Left forelimb (tissue), 1 donor: ENCODE measurements at places on chromosomes 2 and 18.

DNA sequence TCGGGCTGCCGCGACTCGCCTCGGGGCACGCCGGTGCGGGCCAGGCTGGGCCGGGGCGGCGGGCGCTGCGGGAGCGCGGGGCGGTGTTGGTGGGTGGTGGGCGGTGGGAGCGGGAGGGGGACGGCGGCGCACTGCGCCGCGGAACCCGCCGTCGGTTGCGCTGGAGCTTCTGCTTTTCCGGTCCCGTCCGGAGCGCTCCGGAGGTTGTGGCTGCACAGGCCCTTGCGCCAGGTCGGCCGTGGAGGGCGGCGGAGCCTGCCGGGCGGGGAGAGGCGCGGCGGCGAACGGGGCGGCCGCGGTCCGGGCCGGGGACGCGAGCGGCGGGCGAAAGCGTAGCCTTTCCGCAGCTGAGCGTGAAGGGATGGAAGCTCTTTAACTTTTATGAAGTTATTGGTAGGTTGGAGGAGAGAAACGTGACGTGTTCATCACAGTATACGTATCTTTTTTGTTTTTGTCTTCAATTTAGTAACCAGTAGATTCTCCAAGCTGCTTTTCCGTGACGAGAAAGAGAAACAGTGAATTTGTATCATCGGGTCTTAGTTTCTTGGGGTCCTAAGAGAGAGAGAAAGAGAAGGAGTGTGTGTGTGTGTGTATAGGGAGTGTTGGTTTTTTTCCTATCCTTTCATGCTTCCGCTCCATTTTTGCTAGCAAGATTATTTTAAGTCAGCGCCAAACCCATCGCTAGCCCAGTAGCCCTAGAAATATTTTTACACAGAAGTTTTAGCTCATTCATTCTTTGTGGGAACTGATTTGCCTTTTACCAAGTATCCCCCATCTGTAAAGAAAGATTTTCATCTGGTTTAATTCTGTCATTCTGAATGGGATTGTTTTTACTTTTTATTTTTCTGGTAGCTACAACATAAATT lies 535 bp downstream of the ATG4B start:
- no peak for DNase-seq

DNA sequence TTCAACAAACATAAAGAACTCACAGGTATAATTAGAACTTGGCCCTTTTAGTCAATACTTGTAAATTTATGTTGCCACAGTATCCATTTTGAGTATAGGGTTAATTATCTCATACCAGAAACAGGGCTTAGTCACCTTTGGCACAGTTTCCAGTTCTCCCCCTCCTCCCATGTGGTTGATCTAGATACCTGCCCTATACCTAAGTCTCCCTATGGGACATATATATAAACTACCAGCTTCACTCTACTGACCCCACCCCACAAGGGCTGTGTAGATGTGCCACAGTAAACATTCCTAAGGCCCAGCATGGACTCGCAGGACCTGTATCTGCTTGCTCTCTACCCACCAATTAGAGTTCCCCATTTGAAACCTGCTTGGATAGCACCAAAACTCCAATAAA lies 371.7 kb upstream of the RND3 start:
- no peak for DNase-seq

DNA sequence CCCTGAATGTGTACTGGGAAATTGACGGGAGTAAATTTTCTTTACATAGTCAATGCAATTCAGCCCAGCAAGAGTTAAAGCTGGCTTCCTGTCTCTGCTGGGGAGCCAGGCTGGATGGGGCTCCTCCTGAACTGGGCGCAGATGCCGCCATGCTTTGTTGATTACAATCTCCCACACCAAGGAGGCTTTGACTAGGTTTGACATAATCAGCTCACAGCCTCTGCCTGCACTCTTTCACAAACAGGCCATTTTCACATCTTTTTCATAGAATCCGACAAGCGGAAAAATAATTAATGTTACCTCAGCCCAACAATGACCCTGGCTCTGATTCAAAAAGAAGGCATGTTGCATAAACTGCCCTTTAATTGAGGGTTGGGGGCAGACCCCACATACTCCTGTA lies 54.3 kb downstream of the FOXI3 start:
- no peak for DNase-seq

DNA sequence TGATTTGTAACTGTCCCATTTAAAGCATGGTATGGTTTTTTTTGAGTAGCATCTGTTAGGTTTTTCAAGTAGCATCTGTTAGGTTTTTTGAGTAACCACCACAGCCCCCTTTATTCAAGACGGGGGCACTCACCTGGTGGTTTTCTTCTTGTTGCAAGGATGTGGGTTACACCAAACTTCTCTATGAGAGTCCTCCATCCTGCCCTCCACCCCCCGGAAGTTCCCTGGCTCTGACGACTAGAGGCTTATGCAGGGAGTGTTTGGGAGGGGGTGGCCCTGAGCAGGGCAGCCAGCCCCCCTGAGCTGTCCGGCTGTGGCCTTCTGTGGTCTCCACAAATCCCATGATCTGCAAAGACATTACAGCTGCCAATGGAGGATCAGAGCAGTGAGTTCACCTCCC lies 39.3 kb downstream of the MTCL1 start:
- no peak for DNase-seq

DNA sequence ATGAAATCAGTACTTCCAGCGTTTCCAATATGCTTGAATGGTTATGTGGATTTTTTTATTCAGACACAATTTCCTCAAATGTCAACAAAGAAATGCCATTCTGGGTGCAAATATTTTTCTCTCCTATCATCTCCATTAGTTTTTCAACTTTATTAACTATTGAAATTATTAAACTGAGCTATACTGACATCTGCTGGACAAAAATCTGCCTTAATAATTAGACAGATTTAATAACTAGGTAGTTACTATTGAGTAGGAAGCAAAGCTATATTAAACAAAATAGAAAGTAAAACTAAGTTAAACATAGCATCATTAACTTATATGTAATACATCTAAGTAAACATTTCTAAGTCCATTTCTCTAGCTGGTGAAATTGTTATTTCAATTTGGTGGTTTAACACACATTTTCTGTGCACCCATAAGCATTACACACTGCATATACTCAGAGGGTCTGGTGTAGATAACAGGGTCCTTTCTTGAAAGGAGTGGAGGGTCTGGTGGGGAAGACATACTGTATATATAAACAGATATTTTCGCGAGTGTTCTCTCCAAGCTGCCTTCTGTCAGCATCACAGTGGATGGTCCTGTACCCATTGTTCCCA lies 77.0 kb downstream of the LANCL1 start:
- no peak for DNase-seq

GRCh38 chr2:122145856-122146255 lies 390.4 kb downstream of the TSN start:
- DNase-seq, result no peak

DNA sequence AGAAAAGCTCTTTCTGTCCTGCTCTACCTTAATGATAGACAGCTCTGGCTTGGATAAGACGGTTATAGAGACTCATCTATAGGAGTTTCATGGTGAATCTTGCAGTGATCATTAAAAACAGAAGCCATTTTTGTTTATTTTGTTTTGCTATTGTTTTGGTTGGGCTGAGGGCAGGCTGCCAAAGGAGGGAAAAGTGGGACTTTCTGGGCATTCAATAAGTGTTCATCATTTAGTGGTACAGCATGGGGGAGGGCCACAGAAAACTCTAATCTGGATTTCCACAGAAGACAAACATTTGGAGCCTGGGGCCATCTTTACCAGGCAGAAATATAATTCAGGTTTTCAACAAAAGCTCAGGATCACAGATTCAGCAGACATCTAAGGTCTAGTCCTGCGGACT lies 62.4 kb upstream of the EFEMP1 start:
- DNase-seq, result no peak

GRCh38 chr2:204127238-204127637 lies 190.7 kb downstream of the ICOS start:
- DNase-seq, result no peak

DNA sequence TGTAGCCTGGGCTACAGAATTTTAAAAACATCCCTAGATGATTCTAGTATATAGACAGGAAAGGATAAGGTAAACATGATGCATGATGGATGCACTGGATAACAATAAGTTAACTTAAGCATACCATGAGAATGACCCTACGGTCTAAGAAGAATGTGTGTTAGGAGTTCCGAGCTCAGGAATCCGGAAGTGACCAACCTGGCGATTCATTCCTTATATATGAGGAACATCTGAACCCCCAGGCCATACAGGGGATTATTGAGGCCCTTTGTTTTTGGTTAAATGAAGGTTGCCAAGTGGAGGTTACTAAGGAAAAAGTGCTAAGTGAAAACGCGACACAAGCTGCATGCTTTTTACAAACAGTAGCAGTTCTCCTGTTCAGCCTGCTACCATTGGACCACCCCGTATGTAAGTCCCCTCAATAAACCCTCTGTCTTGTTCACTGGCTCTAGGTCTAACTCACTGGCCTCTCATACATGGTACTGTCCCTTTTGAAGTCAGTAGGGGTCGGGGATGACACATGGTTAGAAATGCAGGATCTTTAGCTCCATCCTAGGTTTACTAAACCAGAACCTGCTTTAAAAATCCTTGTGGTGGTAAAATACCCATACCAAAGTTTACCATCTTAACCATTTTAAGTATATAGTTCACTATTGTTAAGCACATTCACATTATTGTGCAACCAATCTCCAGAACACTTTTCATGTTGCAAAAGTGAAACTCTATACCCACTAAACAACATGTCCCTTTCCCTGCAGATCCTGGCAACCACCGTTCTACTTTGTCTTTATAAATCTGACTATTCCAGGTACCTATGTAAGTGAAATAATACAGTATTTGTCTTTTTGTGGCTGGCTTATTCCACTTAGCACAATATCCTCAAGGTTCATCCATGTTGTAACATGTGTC lies 111.0 kb upstream of the MAP4K3 start:
- no peak for DNase-seq

DNA sequence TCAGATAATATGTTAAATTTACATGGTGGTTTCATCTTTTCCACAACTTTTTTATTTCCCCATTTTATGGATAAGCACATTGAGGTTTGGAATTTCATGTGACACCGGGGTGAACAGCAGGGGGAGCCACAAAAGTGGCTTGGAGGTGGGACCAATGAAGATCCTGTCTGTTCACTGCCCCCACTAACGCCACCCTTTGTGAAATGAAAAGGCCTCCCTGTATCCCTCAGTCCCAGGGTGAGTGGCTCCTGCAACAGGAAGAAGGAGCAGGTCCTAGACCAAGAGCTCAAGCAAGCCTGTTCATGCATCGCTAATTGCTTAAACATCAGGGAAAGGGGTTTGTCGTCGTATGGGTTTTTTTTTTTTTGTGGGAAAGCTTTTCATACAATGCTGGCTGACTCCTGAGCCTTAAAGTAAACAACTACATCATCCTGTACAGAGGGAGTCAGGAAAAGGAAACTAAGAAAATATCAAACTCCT lies 267.8 kb upstream of the EPAS1 start:
- DNase-seq, result peak; percentile 38

DNA sequence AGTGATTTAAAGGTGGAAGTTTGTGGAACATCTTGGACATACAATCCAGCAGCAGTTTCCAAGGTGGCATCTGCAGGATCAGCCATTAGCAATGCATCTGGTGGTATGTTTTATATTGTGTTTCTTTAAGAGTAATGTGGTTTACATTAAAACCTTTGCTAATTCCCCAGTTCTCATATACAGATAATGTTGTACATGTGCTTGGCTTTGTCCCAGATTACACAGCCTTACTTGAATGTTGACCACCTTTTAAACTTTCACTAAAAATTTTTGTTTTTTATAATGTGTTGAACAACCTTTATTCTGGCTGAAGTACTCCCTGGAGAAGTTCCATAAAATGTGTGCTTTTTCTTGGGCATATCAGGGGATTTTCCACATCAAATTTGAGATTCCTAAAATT lies 57.5 kb downstream of the MIB1 start:
- DNase-seq, result no peak

DNA sequence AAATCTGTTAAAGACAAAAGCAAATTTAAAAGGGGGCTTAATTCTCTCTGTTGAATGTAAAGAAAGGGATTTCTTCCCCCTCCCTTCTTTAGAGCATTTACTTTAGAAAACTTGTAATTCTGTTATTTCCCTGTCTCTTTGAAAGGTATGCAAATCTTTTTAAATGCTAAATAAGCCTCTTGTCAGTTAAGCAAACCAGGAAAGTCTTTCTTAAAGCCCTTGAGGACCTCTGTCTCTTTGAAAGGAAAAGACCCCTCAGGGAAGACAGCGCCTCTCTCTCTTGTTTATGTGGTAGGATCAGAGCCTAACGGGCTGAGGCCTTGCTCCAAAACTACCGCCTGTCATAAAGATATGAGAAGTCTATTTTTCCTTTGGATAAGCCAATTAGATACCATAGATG lies 139.9 kb upstream of the CDH7 start:
- no peak for DNase-seq
